BJ (cell line): ENCODE measurements at places on chromosomes 16 and 17.

DNA sequence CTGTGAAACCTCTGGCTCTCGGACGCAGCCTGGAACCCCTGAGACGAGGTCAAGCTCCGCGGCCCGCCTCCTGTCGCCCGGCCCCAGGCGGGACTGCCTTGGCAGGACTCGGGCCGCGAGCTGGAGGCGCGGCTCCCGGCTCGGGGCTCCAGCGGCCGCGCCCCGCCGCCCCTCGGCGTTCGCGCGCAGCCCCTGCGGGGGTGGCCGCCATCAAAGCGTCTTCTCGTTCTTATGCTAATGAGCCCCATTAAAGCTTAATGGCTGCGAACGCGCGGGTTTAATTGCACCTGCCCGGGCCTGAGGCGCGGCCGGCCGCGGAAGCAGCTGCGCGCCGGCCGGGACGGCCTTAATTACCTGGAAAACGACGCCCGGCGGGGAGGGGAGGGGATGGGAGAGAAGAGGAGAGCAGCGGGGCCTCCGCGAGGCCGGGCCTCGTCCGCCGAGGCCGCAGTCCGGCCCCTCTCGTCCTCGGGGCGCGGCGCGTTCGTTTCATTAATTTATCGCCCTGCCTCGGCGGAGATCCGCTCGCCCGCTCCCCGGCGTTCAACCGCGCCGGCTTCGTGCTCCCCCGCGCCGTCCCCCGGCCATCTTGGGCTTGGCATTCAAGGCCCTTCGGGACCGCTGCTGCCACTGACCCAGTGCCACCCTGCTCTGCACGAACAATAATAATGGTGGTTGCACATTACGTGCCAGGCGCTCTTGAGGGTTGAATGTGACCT lies 19.2 kb downstream of the RAI1 start:
- no peak for DNase-seq

DNA sequence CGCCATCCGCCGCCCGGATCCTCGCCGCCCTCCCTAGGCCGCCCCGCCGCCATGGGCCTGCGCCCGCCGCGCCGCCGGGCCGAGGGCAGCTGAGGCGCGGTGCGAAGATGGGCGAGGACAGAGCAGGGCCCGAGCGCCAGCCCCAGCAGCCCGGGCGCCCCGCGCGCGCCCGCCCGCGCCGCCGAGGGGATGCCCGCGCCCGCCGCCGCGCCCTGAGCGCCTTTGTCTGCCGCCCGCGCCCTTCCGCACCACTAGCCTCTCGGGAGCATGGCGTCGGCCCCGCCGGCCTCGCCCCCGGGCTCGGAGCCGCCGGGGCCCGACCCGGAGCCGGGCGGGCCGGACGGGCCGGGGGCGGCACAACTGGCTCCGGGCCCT lies 278 bp downstream of the RAB11FIP3 start:
- no peak for DNase-seq

DNA sequence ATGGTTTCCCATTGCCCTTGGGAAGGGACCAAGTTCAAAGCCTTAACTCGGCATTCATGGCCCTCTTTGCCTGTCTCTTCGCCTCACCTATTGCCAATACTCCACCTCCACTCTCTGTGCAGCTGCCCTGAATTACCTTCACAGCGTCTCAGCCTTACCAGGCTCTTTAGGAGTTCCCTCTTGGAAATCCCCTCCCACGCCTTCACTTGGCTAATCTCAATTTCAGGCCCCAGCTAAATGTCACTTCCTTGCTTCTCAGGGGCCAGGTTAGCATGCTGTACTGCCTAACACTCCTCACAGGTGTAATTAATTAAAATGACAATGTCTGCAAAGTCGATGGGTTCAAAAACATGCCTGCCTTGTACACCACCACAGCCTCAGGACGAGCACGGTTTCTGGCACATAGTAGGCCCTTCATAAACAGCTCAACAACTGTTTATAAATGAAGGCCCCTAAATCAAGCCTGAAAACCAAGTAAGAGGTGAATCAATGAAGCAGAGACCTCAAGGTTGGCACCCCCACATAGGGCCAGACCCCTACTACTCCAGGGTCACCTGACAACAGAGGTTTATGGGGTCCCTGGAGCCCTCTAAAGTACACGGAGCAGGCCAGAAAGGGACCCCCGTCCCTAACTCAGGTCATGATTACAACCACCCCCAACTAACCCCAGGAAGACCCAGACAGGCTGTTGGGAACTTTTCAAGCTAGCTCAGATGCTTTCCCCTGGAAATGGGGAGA lies 11.2 kb upstream of the EEF2K start:
- DNase-seq, result no peak

GRCh38 chr17:29190039-29190438 lies 9.8 kb upstream of the MYO18A start:
- DNase-seq, result no peak

- no peak for DNase-seq
Observed at GRCh38 chr17:73151916-73152632, 12.7 kb upstream of the SSTR2 start.
